Stimulated activated CD8-positive, alpha-beta memory T cell treated with anti-CD3 and anti-CD28 coated beads, Interleukin-7, amount 100 ng/mL, for 4 hours (primary cell): ENCODE measurements at places on chromosomes 13 and 19.

- no peak for DNase-seq
These were observed 211.5 kb upstream of the MIR17HG start for GRCh38 chr13:91135968-91136367.

- no peak for DNase-seq
These were observed 466.4 kb upstream of the ARGLU1 start for GRCh38 chr13:107034236-107034872.

- DNase-seq, result no peak
These were observed 55.1 kb upstream of the C1QTNF9 start for GRCh38 chr13:24254146-24254841.

DNA sequence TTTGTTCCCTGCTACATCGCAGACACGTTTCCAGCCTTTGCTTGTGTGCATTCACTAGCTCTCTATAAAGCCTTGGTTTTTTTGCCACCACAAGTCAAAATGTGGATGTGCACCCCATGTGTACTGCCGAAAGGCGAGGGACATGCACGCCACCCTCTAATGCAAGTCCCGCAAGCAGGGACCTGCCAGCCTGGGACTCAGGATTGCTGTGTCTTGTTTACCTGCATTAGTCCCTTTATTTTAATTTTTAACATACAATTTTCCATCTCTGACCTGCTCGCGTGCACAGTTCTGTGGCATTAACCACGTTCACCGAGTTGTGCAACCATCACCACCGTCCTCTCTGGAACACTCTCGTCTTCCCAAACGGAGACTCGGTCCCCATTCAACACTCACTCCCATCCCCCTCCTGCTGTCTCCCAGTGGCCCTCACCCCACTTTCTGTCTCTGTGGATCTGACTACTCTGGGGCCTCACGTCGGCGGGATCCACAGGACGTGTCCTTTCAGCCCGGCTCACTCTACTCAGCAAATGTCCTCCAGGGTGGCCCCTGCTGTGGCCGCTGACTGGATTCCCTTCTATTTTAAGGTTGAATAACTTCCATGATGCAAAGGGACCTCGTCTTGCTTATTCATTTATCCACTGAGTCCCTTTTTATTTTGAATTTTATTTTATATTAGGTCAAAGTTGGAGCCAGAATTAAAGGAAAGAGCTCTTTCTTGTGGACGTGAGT lies 58.4 kb downstream of the RASA3 start:
- no peak for DNase-seq

DNA sequence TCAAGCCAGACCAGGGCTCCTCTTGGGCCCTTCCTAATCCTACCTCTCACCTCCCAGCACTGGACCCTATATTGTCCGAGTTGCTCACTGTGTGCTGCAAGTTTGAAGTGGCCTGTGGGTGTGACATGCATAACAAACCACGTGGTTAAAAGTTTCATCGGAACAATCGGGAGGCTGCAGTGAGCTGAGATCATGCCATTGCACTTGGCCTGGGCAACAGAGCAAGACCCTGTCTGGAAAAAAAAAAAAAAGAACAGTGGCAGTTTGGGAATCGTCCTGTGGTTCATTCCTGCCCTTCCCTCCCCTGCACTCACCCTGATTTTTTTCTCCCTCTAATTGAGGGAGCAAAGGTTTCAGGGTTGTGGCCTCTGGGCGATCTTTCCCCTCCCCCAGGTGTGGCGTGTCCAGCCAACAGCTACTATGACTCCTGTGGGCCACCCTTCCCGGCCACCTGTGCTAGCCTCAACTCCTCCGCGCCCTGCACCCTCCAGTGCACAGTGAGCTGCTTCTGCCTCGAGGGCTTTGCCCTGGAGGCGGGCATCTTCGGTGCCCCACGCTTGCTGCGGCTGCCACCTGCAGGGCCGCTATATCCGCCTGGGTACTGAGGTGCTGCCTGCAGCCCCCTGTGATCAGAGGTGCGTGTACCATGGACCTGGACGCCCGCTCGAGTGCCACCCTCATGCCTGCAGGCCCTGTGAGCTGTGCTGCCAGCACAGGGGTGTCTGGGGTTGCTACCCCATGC lies 16.3 kb upstream of the FXYD3 start:
- no peak for DNase-seq

DNA sequence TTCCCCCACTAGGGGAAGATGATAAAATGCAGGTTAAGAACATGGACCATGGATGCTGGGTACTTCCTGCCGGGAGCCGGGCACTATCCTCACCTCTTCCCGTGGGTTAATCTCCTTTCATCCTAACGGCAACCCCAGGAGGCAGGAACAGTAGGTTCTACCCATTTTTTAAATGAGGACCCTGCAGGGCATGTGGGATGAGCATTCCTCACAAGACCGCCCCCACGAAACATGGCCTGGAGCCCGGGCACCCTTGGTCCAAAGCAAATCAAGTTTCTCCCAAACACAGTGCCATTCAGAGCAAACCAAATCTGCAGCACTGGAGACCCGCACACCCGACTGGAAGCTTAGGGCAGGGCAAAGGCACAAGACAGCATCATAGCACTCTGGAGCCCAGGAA lies 35.4 kb downstream of the COL4A2 start:
- no peak for DNase-seq
